ENCODE measurements at places on chromosomes 5 and 9.

DNA sequence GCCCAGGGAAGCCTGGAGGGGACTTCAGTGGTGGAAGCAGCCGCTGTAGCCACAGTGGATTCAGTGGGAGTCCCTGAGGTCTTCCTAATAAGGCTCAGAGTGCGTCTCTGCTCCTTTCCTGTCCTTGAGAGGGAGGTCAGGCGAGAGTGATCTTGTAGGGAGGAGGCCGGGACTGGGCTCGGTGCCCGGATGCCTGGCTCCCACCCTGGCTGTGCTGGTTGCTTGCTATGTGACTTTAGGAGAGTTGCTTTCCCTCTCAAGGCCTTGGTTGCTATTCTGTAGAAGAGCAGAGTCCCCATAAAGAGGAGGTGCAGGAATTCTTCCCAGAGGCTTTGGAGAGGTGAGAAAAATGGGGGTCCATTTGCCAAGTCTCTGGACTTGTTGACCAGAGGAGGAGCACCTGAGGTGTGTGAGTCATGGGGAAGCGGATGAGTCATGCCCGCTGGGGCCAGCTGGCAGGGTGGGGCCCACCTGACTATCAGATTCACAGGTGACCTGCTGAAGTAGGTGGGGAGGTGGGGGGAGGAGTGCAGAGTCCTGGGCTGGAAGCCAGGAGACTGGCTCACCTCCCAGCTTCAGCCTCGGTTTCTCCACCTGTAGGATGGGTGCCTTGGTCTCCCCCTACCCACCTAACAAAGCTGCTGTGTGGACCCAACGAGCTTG is 13.8 kb downstream of the GSN start:
- peak; percentile 73 for DNase-seq

- DNase-seq = no peak
Measured at GRCh38 chr5:114782869-114783268, 386.8 kb downstream of the TRIM36 start.

- no peak for DNase-seq
Measured at GRCh38 chr9:19698960-19699359, 89.9 kb downstream of the SLC24A2 start.

DNA sequence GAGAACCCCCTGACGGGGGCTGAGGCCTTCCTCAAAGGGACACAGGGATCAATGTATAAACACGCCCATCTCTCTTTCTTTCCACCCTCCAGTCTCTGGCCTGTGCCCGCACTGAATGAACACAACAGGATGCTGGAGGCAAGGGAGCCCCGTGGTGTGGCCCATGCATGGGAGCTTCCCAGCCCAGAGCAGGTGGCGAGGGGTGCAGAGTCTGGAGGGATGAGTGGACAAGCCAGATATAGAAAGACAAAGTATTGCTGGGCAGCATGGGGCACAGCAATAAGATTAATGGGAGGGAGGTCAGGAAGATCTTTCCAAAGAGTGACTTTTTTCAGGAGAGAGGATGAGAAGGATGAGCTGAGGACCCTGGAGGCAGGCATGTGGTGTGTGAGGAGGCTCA is 103.7 kb downstream of the C5orf15 start:
- no peak for DNase-seq

DNA sequence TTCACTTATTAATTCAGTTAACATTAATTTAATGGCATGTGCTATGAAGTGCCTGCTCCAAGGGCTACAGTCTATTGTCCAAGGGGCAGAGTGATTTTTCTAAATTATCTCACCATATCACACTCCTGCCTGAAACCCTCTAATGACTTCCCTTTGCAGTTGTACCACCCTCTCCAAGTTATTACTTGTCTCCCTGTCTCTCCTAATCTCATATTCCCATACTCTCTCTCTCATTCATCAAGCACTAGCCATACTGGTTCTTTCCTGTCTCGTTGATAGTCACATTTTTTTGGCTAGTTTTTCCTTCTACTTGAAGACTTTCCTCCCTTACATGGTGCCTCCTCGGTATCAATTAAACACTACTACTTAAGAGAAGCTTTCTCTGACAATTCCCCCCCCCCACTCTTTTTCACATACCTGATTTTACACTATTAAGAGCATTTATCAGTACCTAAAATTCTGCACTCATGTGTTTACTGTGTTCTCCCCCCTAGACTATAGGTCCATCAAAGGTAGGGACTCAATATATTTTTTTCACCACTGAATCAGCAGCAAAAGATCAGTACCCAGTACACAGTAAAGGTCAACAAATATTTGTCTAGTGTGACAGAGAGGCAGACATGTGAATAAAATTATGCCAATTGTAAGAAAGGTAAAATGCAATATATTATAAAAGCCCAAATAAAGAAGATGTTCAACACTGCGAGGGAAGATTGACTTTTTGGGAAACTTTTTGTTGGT is 19.0 kb downstream of the RICTOR start:
- DNase-seq = no peak

DNA sequence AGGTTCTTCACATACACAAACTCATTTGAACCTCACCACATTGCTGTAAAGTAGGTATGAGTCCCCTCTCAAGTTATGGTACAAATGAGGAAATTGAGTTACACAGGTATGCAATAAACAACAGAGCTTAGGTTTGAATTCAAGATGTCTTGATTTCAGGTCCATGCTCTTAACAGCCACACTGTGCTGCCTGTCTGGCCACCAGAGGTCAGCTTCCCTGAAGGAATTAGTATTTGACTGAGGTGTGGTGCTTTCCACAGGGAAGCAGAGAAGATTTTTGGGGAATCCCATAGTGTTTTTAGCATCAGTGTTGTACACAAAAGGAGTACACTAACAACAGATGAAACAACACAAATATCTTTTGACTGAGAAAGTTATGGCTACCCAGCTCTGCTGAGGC is 94.4 kb upstream of the ITGA1 start:
- DNase-seq = no peak

DNA sequence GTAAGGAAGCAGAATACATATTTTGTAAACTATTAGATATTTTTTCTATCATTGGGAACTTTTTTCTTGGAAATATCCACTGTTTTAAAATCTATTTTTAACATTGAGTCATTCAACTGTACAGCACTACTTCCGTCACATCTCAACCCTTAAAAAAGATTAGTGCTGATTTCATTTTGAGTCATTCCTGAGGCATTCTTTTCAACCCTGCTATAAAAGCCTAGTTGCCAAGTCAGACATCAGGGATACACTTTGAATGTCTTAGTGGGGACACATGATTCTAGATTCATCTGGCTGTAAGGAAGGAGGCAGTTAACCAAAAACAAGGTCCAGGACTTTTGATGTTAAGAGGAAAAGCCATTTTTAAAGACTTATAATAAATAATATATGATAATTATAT is 160.9 kb downstream of the GIN1 start:
- DNase-seq = peak; percentile 62

DNA sequence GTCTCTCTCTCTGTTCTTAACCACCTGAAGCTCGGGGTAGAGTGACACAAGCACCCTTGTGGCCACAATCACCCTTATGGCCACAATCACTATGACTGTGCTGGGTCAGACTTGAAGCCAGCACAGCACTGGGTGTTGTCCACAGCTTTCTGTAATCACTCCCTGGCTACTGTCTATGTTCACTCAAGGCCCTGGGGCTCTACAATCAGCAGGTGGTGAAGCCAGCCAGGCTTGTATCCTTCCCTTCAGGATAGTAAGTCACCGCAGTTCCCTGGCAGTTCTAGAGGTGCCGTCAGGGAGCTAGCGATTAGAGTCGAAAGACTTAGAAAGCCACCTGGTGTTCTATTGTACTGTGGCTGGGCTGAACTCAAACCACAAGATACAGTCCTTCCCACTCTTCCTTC is 44.2 kb downstream of the GDA start:
- no peak for DNase-seq

DNA sequence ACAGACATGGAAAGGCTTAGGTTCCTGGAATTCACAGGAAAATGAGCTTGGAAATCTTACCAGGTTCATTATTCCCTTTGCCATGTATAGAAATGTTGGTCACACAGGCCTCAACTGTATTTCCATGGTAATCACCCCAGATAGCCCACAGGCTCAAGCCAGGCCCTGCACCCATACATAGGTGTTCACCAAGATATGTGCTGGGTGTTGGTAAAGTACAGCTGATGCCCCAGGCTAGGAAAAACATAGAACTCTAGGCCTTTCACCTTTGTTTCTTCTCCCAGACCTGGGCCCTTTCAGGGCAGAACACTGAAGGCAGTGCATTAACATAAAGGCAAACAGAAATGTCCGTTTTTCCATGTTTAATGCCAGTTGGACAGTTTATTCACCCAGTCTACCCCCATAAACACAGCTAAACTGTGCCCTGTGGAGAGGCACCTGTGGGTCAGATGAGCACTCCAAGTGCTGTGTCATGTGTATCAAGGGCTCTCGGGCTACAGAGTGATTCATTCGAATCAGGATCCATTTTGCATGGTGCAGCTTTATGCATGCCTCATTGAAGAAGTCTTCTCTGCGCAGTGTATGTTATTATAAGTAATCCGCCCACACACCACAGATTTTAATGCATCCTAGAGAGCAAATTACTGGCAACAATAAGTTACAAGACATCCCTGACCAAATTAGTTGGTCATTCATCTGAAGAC is 93.4 kb upstream of the SLC30A5 start:
- DNase-seq = no peak

Data from Caki2 (cell line).